ENCODE measurements at places on chromosomes 3 and 15.

- DNase-seq, result no peak
Measured at GRCh38 chr15:29090617-29091466, 178.8 kb downstream of the NSMCE3 start.

GRCh38 chr3:164332831-164333802 lies 745.2 kb downstream of the SI start:
- DNase-seq, result no peak

DNA sequence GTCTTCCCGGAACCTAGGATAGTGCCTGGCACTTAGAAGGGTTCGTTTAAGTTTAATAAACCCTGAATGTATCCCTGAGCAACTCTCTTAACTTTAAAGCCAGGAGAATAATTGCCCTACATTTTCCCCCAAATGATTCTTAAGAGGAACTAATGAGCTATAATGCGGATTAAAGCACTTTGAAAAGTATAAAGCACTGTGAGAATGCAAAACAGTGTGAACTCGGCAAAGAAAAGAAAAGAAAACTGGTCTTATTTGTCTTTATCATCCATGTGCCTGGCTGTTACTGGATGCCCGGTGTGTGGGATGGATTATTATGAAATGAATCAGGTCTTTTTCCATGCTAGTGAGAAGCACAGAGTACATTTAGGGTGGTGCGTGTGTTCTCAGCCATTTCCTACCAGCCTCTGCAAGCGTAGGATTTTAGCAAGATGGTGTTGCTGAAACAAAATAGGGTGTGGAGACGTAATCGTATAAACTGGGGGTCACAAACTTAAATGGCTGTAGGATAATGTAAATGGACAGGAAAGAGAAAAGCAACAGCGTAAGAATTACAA lies 983 bp downstream of the KBTBD12 start:
- DNase-seq, result no peak

DNA sequence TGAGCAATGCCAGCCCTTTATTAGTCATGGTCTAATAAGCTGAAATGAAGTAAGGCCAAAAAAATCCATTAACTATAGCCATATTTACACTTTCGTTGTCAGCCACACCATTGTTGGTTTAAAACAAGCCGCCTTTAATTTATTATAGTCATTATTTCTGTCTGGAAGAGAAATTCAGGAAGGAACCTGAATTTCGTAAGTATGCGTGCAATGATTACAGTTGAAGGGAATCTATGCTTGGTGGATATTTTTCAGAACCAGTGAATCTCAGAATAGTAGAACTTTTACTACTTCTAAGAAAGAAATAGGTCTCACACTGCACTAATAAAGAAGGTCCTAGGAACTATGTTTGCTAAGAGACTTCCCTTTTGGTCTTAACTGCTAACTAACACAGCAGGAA lies 59.1 kb downstream of the FAM43A start:
- no peak for DNase-seq

DNA sequence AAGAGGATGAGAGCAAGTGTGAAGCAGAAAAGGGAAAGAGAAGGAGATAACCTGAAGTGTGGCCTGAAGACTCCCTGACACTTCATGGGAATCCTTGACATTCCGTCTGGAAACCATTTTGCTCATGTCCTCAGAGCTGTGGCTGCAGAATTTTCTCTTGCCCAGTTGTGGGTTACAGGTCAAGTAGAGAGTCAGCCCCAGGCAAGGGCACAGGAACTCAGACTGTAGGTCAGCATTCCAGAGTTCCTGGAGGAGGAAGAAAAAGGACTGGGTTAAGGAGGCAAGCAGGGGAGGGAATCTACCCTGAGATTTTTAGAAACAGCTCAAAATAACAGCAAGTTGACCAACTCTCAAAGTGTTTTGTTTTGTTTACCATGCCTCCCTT lies 4.1 kb upstream of the THSD4 start:
- no peak for DNase-seq

- DNase-seq, result no peak
Measured at GRCh38 chr3:96416549-96417255, 397.7 kb upstream of the EPHA6 start.

DNA sequence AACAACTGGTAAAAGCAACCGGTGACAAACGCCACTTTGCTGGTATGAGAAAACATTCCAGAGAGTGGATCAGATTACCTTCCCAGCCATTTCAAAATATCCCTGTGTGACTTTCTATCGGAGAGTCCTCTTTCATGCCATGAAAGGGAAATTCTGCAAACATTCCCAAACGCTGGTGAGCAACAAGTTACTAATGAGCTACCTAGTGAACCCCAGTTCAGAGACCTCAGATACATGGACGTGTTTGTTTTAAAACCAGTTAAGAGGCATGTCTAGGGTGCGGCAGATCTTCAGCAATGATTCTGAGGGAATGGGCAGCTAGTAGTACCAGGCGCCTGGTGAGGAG lies 418.2 kb upstream of the NR2F2 start:
- DNase-seq, result no peak

DNA sequence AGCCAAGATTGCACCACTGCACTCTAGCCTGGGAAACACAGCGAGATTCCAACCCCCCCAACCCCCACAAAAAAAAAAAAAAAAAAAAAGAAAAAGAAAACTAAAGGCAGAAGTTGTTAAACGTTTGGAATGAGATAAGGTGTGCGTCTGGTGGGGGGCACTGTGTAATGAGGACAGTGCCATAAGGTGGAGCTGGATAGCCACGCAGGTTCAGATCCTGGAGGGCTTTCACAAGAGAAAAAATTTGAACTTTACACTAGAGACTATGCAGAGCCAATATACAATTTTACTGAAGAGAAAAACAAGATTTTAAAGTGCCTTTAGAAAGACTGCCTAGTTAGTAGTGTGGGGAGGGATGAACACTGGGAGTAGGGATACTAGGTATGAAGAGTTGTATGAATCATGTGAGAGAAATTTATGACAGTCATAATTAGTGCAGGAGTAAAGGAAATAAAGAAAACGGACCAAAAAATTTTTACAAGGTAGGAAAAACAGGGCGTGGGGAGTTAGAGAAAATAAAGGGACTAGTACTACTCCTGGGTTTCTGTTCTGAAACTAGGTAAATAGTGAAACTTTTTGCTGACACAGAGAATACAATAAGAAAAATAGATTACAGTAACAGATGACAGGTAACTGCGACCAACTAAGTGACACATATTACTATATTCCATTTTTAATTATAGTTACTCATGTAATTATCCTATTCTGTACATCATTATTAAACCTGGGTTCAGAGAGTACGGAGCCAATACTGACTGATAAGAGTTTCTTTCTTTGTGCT lies 108.1 kb downstream of the PEAK1 start:
- no peak for DNase-seq

- DNase-seq, result no peak
Measured at GRCh38 chr3:162334537-162334936, 837.9 kb downstream of the OTOL1 start.

DNA sequence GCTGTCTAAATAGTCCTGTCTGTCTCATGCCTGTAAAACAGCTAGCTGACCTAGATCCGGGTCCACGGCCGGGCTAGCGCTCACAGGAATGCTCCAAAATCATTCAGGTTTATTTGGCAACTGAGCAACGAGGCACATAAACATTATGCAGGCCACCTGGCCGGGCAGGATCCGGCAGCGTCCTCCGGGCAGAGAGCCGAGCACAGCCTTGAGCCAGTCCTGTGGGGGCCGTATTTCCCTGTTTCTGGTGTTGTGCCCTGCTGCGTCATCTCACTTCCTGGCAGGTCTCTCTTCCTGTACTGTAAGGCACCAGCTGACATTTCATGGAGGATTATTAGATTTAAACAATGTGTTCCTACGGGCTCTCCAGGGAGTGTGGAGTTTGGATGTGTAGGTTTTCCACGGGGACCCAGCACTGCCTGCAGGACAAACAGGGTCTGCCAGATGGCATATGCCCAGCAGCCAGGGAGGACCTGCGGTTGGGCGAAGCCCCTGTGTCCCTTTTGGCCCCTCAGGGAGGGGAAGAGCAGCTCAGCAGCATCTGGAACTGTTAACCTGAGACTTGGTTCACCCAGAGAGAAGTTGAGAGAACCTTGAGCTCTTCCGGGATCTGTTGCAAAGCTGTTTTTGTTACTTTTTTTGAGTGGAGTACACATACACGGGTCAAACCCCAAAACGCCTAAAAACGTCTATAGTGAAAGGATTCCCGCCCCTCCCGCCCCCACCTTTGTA lies 16.6 kb upstream of the LRRK1 start:
- peak; percentile 72 for DNase-seq

DNA sequence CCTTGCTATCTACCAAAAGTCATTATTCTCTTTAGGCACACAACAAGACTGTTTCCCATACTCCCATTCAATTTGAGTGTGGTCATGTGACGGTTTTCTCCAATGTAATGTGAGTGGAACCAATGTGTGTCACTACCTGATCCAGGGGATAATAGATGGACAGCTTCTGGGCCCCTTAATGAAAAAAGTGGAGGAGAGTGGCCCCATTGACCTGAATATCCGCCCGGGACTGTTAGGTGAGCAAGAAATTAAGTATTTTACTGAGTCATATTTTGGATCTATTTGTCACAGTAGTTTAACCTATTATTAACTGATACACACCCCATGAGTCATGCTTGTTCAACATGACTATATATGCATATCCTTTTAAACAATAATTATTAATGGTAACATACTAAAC lies 15.1 kb upstream of the ARID3B start:
- DNase-seq, result no peak

DNA sequence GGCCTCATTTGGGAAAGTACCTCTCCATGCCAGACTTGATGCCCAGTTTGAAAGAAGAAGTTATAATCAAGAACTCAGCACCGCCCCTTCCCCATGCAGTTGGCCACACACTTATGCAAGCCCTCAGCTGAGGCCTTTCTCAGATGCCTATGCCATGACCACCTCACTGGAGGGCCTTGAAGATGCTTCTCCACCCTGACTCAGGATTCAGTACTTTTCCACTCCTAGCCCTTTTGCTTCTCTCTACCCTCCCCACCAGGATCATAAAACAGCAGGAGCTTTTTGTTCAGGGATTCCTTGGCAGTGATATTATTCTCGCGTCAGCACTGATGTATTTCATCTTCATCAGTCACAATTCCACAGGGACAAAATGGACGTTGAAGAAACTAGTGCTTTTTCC lies 313.5 kb downstream of the PYDC2 start:
- DNase-seq, result no peak

DNA sequence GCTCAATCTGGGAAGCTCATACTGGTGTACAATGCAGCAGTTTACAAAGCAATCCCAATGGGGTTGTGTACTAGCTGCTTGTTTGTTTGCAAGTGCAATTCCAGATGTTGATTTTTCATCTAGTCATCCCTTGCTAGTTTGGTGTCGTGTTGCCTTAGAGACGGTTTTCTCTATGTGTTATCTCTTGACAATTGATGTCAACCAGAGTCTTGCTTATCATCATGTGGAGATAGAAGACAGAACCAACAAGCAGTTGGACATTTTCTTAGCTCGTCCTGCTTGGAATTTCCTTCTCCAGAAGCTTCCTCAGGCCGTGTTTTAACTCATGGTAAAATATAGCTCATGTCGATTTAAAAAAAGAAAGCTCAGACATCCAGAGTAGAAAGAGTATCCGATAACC lies 262.0 kb upstream of the KCNH8 start:
- DNase-seq, result no peak

DNA sequence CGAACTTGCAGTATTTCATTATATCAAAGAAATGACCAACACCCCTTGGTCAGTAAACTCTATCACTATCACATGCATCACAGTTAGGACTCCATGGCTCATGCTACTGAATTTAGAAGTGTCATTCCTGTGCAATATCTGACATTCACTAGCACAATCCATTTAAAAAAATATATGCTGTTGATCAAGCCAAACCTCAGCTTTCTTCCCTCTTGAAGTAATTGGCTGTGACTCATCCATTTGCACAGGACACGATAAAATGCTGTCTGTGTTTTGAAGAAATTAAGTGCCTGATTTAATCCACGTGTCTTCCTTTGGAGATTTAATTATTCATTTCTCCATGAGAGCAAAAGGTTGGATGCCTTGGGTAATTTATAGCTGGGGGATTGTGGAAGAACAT lies 38.9 kb downstream of the CPNE4 start:
- no peak for DNase-seq

- DNase-seq, result peak; percentile 22
Measured at GRCh38 chr15:29674661-29675533, 147.4 kb downstream of the TJP1 start.

- DNase-seq, result no peak
Measured at GRCh38 chr3:15873415-15873814, 75.6 kb upstream of the ANKRD28 start.

DNA sequence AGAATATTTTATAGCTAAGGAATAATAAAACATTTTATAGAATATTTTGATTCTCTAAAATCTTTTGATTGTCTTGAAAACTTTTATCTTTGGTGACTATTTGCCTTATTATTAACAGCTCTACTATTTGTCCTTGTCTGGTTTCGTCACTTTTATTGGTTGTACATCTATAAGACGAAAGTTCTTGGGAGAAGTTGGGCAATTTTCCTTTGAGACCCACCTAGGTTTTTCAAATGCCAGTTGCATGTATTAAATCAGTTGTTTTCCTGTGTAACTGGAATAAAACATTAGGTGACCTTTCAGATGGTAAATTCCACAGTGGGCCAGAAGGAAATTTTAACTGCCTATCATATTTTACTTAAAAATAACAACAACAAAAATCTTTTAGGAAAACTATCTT lies 1245.7 kb downstream of the SI start:
- DNase-seq, result no peak

DNA sequence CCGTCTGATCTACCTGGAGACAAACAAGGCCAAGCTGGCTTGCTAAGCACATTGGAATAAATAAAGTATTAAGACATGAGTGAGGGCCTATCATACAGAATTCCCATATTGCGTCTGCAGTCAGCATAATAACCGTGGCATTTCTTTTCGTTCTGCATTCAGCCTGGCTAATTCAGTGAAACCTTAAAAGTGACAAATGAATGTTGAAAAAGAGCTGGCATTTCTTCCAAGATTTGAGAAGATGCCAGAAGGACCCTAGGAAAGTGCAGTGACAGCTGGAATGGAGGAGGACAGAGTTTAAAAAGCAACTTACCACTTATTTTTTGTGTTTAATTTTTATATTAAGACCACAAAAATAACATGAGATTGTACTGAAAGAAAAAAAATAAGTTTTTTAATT lies 67.1 kb downstream of the SUCLG2 start:
- no peak for DNase-seq

DNA sequence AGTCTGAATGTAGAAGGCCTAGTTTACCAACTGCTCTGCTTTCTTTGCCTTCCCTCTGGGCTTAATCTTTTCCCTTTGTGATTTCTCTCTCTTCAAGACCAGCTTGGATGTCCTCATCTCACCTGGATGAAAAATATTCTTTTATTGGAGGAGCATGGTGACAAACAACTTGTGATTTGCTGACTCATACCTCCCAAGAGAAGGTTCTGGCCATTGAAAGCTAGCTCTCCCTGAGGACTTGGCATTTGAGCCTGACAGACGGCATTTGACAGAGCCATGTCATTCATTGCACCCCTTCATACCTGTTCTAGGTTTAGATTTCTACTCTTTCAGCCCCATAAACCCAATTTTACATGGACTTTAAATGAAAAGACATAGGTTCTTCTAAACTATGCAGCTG lies 33.3 kb downstream of the ATG7 start:
- no peak for DNase-seq

DNA sequence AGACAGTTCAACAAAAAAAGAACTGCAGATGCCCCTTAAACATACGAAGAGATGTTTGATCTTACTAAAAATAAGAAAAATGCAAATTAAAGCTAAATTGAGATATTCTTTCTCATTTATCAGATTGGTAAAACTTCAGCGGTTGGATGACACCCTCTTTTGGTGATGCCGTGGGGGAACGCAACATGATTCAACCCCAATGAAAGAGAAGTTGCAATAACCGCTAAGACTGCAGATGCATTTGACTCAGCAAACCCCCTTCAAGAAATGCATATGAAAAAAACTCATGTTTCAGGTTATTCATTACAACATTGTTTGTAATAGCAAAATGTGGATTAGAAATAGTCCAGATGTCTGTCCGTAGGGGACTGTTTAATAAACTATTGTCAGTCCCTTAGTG lies 3.6 kb downstream of the KLHL6 start:
- no peak for DNase-seq

All from NCI-H2171 (cell line).